Stimulated activated CD4-positive, alpha-beta T cell treated with anti-CD3 and anti-CD28 coated beads, Interleukin-1b, Interleukin-23, amount 100 ng/mL, for 1 hour (primary cell): ENCODE measurements at places on chromosomes 3 and 15.

- DNase-seq, result no peak
Measured at GRCh38 chr3:187259171-187259570, 32.4 kb downstream of the MASP1 start.

- no peak for DNase-seq
Measured at GRCh38 chr15:60072826-60073465, 68.8 kb downstream of the FOXB1 start.

- DNase-seq, result no peak
Measured at GRCh38 chr15:98416222-98416855, 232.0 kb upstream of the IGF1R start.

GRCh38 chr3:135499426-135499825 is 466.1 kb upstream of the PPP2R3A start:
- no peak for DNase-seq

GRCh38 chr3:58068122-58068809 is 60.0 kb downstream of the FLNB start:
- DNase-seq, result no peak

- DNase-seq, result no peak
Measured at GRCh38 chr3:66416556-66417304, 84.1 kb downstream of the LRIG1 start.

DNA sequence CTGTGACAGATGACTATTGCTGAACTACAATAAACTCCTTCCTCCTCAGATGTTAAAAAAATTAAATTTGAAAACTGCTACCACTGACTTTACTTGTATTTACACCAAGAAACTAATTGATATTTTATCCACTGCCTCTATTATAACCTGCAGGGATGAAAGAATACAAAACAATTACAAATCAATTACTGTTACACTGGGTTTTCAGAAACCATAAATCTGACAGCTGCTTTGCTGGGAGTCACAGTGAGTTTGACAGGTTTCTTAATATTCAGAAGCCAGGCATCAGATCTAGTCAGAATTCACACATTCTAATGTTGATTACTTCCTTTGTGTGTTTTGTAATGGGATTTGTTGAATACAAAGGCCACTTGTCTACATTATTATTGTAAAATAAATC is 252.6 kb upstream of the MRPL3 start:
- no peak for DNase-seq

- no peak for DNase-seq
Measured at GRCh38 chr3:33372218-33373081, 67.8 kb downstream of the UBP1 start.

DNA sequence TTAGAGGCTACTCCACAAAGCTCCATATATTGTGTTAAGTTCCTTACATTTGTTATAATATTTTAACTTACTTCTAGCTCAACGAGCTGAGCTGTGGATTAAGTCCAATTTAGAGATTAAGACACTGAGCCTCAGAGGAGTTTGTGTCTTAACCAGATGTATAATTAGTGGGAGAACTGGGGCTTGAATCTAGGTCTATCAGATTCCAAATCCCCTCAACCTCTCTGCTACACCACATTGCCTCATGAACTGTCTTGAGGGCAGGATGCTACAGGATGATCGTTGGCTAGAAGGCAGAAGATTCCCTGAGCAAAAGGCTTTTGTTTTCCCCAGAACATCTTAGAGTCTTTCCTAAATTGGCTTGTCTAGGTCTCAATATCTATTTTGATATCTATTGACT is 890.8 kb downstream of the NAALADL2 start:
- DNase-seq, result no peak

- DNase-seq, result no peak
Measured at GRCh38 chr15:55279746-55280351, 9.8 kb downstream of the RAB27A start.
